ENCODE measurements at places on chromosomes 7 and 10. TPM values are rescaled to one million over a fixed set of nuclear protein-coding genes. Genes with fewer than 3 reads are reported as not detected.

HTR5A gene
- polyA plus RNA-seq, result not detected

DNA sequence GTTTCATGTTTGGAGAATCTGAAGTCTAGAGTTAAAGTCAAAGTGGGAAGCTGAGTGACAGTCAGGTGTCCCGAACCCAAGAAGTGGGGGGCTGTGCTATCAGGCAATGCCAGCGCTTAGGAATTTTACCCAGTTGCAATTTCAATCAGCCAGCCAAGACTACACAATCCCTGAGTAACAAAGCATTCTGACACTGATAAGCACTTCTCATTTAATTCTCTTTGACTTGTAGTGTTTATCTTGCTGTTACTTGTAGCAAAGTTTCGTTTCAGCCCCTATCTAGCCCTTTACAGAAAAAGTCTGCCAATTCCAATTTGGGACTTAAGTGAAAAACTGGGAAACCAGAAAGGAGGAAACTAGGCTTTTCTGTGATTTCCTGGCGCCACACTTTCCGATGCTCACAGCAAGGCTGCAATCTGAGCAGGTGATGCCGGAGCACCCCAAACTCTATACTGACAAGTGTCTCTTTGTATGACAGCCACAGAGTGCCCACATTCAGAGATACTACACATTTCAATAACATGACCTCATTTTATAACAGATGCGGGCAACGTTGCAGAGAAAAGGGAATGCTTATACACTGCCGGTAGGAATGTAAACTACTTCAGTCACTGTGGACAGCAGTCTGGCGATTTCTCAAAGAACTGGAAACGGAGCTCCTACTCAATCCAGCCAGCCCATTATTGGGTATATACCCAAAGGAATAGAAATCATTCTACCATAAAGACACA is 61.0 kb downstream of the ITIH5 start:
- H3K27ac ChIP-seq, result peak overlapping the region; percentile 73
- H3K4me1 ChIP-seq, result peaks cover 57% of the 10 kb centered on the region
- H3K36me3 ChIP-seq, result no peaks in the 10 kb centered on the region
- H3K4me3 ChIP-seq, result no peak overlapping the region
- no peak for DNase-seq

DNA sequence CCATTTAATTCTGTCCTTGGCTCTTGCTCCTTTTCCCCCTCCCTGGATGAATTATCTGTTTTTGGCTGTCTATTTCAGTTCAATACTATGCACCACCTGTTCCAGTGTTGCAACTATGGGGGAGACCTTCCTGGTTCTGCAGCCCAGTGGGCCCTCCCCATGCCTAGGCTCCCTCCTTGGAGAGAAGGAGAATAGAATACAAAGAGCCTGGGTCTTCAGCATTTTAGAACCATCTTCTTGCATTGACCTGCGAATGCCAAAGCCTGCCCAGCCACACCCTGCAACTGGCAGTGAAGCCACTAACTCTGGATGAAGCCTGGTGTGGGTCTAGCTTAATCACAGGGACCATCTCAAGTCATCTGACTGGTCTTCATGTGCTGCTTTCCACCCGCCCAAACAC is 207.1 kb downstream of the HERPUD2 start:
- no peak overlapping the region for H3K27ac ChIP-seq
- no peak for DNase-seq
- no peaks in the 10 kb centered on the region for H3K27me3 ChIP-seq
- no peaks in the 10 kb centered on the region for H3K36me3 ChIP-seq

DNA sequence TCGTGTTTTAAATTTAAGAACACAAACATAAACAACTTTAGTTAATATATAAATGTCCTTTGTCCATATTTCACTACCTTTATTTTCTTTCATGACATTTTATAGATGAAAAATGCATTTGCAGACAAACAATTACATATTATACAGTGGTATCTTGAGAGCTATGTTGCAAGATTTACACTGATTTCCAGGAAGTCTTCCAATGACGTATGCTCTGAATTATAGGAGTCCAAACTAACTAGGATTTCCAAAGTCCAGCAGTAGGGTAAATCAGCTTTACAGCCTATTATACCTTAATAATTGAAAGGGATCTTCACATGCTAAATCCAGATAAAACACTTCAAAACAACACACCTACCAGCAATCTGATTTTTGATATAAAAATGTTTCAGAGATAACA is 69.4 kb downstream of the HYCC1 start:
- no peaks in the 10 kb centered on the region for H3K4me1 ChIP-seq
- peaks cover 6% of the 10 kb centered on the region for H3K36me3 ChIP-seq
- H3K27me3 ChIP-seq, result no peaks in the 10 kb centered on the region
- no peak overlapping the region for H3K27ac ChIP-seq
- no peak overlapping the region for H3K4me3 ChIP-seq

- H3K36me3 ChIP-seq, result no peaks in the 10 kb centered on the region
- DNase-seq, result no peak
- H3K4me1 ChIP-seq, result no peaks in the 10 kb centered on the region
- no peaks in the 10 kb centered on the region for H3K27me3 ChIP-seq
- H3K4me3 ChIP-seq, result no peak overlapping the region
These were observed 170.5 kb downstream of the RPS24 start for GRCh38 chr10:78203915-78204818.

DNA sequence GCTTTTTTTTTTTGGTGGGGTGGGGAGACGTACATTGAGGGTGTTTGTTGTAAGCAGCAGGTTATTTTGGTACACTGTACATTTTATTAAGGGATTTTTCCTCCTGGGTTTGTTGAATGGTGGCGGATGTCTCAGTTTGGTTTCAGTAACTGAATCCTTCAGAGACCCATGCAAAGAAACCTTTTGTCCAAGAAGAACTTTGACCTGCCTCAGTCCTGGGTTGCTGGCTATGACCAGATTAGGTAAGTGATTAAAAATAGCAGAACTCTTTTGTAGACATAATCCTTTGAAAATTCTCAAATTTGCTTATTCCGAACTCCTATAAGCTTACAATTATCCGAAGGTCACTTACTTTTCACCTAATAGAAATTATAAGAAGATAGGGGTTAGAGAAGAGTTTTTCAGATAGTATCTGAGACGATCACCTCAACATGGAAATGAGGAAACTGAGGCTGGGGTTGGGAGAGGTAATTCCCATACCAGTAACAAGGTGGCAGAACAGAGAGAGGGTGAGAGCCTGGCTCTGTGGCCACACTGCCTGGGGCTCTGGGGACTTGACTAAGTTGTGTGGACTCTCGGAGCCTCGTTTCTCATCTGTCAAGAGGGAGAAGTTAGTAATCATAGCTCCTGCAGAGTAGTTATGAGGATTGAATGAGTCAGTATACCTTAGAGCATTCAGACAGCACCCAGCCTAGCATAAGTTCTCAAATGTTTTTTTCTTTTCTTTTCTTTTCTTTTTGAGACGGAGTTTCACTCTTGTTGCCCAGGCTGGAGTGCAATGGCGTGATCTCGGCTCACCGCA is 87.4 kb downstream of the CCNY start:
- no peaks in the 10 kb centered on the region for H3K36me3 ChIP-seq
- peaks cover 83% of the 10 kb centered on the region for H3K4me1 ChIP-seq
- H3K27ac ChIP-seq, result peak overlapping the region; percentile 43
- no peak for DNase-seq
- no peaks in the 10 kb centered on the region for H3K27me3 ChIP-seq

PTPN20 gene
- polyA plus RNA-seq, result 1.6 TPM

DNA sequence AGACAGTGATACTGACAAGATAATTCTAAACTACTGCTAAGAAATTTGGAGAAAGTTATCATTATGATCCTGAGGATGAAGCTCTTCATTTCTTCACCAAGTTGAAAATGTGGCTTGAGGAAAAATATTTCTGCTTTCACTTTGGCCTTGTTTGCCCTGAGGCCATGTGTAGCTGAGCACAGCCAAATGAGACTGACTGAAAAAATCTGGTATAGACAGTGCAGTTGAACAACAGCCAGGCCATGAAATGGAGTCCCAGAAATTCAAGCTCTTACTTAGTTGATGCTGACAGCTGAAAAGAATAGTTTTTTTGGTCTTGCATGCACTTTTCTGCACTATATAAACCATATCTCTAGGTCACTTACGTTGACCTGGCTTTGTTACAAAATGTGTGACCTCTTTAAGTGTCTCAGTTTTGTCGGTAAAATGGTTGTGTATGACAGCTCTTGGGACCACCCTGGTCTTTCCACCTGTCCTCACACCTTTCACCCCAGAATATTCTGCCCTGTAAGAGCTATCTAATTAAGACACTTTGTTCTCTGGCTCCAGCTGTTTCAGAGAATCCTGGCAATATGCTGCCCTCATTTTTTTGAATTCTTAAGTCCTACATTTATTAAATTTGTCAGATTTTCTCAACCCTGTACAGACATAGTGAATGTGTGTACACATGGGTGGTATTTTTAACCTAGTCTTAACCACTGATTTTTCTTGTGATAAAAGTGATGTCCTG is 91.3 kb downstream of the CD36 start:
- no peaks in the 10 kb centered on the region for H3K27me3 ChIP-seq
- no peaks in the 10 kb centered on the region for H3K36me3 ChIP-seq
- peaks cover 12% of the 10 kb centered on the region for H3K4me1 ChIP-seq
- no peak for DNase-seq
- H3K4me3 ChIP-seq, result no peak overlapping the region
- peak overlapping the region; percentile 35 for H3K27ac ChIP-seq

OR2F2 gene
- polyA plus RNA-seq, result not detected

SPDYE11 gene
- polyA plus RNA-seq, result not detected

DNA sequence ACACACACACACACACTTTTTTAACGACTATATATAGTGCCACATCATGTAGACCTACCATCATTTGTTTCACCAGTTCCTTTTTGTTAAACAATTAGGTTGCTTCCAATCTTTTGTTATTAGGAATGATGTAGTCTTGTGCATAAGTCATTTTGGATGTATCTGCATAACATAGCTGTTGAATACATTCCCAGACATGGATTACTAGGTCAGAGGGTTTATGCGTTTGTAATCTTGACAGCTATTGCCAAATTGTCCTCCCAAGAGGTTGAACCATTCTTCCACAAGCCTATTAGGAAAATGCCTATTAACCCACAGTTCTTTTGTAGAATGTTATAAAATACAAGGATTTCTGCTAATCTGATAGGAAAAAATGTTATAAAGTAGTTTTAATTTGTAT is 87.3 kb downstream of the PALS2 start:
- no peaks in the 10 kb centered on the region for H3K27me3 ChIP-seq
- no peaks in the 10 kb centered on the region for H3K4me1 ChIP-seq
- no peak overlapping the region for H3K4me3 ChIP-seq
- DNase-seq, result no peak
- H3K27ac ChIP-seq, result no peak overlapping the region

MUC12 gene
- 136 TPM for polyA plus RNA-seq

DNA sequence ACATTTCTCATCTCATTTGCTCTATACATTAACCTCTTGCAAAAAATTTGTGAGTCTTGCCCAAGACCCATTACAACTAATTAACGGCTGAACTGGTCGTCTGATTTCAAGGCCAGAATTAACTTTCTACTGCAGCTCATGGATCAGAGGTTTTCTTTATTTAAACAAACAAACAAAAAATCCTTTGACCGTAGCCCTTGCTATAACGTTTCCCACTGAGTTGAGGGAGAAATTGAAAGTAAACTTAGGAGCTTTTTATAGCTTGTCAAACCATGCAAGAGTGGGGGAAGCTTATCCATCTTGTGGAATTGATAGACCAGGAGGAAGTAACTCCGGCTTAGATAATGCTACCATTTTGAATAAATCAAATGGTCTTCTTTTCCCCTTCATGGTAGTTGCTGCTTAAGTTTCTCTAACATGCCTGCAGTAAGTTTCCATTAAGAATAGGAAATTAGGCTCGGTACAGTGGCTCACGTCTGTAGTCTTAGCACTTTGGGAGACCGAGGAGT is 3.3 kb downstream of the SRGN start:
- no peaks in the 10 kb centered on the region for H3K27me3 ChIP-seq
- H3K4me3 ChIP-seq, result peak overlapping the region; percentile 17
- no peak for DNase-seq
- H3K27ac ChIP-seq, result peak overlapping the region; percentile 6
- no peaks in the 10 kb centered on the region for H3K36me3 ChIP-seq

- H3K4me3 ChIP-seq, result no peak overlapping the region
- H3K4me1 ChIP-seq, result no peaks in the 10 kb centered on the region
- H3K27ac ChIP-seq, result no peak overlapping the region
- H3K27me3 ChIP-seq, result no peaks in the 10 kb centered on the region
- H3K36me3 ChIP-seq, result no peaks in the 10 kb centered on the region
These were observed 35.8 kb upstream of the BHLHA15 start for GRCh38 chr7:98175260-98175940.

DNA sequence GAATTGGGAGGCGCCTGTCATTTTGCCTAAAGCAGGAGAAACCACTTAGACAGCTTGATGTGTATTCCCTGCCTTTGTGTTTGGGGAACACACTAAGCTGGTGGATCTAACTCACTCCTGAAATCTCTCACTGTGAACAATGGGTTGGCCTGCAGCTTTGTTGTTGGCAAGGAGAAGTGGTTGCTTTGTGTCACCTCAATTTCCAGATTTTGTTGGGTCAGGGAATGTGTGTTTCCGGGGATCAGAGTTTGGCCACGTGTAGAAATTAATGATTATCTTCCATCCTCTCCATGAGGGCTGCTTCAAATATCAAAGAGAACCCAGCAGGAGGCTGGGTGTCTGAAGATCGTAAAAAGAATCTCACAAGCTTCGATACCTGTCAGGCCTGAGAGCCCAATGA is 27.8 kb downstream of the A1CF start:
- H3K36me3 ChIP-seq, result no peaks in the 10 kb centered on the region
- no peaks in the 10 kb centered on the region for H3K27me3 ChIP-seq
- no peak overlapping the region for H3K4me3 ChIP-seq
- H3K4me1 ChIP-seq, result no peaks in the 10 kb centered on the region
- no peak overlapping the region for H3K27ac ChIP-seq

DNA sequence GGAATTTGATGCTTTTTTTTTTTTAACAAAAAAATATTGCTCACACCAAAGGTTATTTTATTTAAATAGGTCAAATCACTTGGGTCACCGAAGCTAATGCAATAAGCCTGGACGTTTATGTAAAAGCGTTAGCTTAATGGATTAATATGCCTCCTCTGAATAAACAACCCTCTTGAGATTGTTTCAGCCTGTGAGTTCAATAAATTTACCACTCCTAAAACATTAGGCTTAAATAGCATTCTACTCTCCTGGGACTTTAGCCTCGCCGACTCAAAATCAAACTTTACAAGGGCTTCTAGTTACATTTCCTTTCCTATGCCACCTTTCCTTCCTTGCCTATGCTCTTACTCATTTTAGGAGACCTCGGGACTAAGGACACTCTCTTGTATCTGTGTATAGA is 79.3 kb downstream of the DNAJB9 start:
- no peaks in the 10 kb centered on the region for H3K36me3 ChIP-seq
- no peak for DNase-seq
- H3K27me3 ChIP-seq, result no peaks in the 10 kb centered on the region
- H3K4me3 ChIP-seq, result no peak overlapping the region
- H3K27ac ChIP-seq, result no peak overlapping the region

All from sigmoid colon (tissue), 7 donors.